CD4-positive, alpha-beta memory T cell (primary cell): ENCODE measurements at places on chromosomes 16 and 17. TPM values are rescaled to one million over a fixed set of nuclear protein-coding genes. Genes with fewer than 3 reads are reported as not detected.

GRCh38 chr17:3009411-3009920 lies 53.9 kb downstream of the OR1D5 start:
- no peak for DNase-seq

DNA sequence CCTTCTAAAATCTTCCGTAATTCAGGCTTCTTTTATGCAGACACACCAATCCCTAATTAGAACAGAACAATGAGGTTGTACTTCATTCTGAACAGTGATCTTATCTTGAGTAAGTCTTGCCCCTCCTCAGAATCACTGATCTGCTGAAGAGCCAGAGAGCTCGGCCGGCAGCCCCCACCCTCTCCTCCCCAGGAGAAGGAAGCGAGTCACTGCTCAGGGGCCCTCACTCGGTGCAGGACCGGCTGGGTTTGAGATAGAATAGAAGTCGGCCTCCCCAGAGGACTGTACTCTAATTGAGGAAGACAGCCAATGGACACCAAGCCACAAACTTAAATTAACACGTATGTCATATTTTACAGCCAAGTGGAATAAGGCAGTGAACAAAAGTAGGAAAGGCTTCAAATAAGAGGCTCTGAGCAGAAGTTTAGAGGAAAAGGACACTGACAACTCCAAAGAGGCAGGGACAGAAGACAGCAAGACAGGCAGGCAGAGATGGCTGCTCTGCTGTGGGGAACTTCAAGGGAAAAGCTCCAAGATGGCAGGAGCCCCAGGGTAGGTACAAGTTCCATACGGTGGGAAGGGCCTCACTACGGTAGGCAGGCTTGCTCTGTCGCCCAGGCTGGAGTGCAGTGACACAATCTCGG lies 18.6 kb downstream of the CREBBP start:
- no peak for DNase-seq

- DNase-seq = no peak
Observed at GRCh38 chr16:794853-795466, 5.6 kb downstream of the GNG13 start.

GRCh38 chr17:79832218-79833109 lies 6.8 kb downstream of the CBX4 start:
- no peak for DNase-seq

DNA sequence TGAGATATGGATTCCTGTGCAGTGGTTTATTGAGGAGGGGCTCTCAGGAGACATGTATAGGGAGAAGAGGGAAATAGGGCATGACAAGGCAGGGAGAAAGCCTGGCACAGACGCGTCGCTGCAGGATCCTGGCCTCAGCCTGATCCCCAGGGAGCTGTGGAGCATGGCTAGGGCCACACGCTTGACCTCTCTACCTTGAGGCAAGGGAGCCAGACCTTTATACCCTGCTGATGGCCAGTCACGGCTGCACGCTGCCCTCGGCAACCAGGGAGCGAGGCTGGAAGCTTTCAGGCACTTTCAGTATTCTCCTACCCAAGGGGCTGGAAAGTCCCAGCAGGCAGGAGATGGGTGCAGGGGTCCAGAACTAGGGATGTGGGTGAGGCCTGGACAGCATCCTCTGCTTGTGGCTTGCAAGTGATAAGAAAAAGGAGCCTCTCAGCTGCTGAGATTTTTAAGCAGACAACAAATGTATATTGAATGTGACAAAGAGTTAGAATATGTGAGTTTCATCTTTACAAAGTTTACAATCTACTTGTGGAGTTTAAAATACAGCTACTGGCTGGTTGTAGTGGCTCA lies 10.0 kb upstream of the KLHL36 start:
- no peak for DNase-seq

DNA sequence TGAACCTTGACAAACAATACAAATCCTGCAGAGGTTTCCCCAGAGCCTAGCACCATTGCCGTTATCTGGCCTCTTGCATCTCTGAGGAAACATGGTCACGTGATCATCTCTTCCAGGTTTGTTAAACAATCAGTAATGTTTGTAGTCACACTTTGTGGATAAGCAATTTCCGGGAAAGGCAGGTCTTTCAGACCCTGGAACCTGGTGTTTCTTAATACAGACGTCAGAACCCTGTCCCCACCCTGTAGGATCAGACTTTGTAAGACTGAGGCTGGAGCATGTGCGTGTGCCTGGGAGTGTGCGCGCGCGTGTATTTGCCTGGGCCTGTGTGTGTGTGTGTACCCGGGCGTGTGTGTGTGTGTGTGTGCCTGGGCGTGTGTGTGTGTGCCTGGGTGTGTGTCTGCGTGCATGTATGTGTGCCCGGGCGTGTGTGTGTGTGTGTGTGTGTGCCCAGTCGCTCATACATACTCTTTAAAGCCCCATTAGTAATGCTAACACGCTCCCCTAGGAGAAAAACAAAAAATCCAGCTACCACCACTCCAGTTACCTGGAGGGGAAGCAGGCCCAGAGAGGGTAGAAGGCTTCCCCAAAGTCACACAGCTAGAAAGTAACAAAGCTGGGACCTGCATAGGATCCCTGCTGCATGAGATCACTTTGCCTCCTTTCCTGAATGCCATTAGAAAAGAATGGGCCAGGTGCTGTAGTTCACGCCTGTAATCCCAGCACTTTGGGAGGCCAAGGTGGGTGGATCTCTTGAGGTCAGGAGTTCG lies 5.3 kb downstream of the CTNS start:
- DNase-seq = no peak

GRCh38 chr16:64397945-64398508 lies 723.8 kb downstream of the CDH11 start:
- no peak for DNase-seq

DNA sequence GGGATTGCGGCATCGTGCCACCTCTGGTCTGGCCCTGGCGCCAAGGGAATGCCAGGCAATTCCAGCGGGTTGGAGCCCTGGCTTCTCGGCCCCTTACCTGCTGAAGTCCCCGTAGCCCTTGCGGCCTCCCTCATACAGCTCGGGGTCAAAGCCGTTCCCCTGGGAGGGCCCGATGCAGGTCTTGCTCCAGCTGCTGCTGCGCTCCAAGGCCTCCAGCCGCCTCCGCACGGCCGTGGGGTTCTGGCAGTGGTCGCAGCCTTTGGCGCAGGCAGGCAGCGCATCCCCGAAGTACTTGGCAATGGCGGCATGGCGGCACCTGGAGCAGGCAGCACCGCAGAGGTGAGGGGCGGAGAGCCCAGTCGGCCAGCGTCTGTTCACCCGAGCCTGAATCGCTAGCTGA lies 1.9 kb upstream of the SMIM5 start:
- no peak for DNase-seq

GRCh38 chr16:88705801-88706228 lies 393 bp downstream of the RNF166 start:
- DNase-seq = peak; percentile 27

DNA sequence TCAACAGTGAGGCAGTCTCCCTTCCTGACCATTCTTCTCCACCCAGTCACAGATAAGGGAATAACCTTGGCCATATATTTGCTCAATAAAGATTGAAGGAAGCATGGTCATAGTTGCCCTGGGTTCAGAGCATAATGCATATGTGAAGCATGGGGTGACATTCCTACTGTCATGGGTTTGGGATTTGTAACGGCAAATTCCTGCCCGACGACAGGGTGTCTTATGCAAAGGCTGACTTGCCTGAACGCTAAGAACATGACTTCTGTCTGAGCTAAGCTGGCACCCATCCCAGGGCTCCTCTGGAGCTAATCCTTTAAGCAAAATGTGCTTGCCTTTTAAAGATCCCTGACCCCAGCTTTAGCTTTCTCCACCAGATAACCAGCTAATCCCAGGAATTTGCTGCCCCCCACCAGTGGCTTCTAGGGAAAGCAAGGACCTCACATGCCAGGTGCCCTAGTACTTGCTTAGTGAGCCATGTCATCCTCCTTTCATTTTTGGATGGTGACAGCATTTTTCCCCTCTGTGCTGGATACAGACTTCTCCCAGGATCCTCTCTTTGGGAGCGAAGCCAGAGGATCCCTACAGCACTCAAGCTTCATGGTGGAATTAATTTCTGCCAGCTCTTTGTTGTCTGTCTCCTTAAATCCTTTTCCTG lies 11.7 kb downstream of the SLC7A6OS start:
- DNase-seq = no peak

DNA sequence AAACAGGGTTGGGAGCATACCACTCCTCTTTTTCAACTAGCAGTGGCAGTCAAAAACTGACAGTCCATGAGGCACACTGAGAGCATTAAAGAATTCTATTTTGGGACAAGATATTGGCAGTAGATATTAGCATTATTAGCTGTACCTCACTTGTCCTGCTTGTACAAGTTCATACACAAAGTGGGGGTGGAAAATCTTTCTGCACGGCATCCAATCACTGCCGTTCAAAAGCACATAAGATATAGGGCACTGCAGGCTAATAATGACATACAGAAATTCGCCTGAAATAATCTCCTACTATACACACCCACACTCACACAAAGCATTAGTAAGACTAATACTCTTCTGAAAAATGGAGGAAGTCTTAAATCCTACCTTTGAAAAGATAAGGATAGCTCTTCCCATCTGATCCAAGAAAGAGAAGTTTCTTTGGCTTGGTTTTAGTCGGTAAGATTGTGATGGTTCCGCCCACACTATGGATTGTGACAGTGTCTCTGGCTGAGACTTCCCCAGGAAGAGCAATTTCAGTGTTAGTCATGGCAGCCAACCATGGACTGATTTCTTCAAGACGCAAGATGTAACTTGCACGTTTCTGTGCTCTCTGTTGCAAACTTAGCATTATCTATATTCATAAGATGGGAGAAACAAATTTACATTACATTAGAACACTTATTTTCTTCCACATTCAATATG lies 40.6 kb upstream of the ARL6IP1 start:
- DNase-seq = no peak

- DNase-seq = no peak
Observed at GRCh38 chr17:55238931-55239297, 25.8 kb upstream of the HLF start.

- DNase-seq = peak; percentile 72
Observed at GRCh38 chr17:35804658-35805192, 4.6 kb upstream of the TAF15 start.

DNA sequence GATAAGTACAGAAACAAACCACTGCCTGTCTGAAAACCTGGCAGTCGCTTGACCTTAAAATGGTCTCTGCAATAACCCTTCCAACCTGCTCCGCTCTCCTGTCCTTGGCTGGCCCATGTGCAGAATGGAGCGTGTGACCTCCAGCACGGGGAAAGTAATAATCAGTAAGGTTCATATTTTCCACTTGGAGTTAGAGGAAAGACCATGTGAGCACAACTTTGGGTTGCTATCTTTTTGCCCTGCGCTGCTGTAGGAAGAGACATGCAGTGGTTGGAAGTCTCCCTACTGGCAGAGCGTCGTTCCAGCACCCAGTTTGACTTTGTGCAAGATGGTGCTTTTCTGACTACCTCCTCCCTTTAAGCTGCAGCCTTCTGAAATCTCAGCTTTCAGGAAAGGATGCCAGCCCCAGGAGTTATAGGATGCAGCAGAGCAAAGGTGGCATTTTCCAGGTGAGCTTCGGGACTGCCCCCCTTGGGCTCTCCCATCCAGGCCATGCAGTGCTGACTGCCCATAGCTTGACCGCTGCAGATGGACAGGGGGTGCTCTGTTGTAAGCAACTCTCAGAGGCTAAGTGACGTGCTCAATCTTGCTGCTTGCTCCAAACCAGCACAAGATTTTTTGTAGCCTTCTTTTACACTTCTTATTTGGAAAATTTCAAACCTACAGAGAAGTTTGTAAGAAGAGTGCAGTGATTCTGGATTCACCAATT lies 110.7 kb upstream of the NOL11 start:
- DNase-seq = no peak

GRCh38 chr16:7534749-7535148 lies 202.1 kb downstream of the RBFOX1 start:
- DNase-seq = no peak

- no peak for DNase-seq
Observed at GRCh38 chr17:17822189-17822588, 14.6 kb downstream of the SREBF1 start.

DNA sequence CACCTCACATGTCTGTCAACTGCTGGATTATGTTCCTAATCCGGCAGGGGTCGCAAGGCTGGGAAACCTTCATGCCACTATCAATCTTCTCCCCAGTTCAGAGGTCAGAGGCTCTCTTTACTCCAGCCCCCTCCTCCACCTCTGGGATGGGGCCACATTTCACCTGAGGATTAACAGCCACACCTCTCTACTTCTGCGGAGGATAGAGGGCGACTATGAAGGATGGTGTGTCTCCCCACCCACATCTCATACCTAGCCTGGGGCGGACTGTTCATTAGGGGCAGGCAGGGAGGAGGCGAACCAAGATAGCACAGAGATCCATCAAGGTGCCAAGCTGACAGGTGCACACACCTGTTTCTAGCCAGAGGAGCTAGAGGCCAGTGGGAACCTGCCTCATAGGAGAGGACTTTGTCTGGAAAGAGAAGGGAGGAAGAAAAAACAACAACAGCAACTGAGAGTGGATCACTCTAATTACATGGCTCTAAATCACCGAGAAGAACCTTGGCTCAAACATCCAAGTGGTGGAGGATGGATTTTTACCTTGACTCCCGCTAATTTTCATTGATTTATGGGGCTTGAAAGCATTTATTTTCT lies 41.9 kb upstream of the SKAP1 start:
- DNase-seq = no peak

- DNase-seq = no peak
Observed at GRCh38 chr16:74503412-74503811, 82.1 kb upstream of the CLEC18B start.

DNA sequence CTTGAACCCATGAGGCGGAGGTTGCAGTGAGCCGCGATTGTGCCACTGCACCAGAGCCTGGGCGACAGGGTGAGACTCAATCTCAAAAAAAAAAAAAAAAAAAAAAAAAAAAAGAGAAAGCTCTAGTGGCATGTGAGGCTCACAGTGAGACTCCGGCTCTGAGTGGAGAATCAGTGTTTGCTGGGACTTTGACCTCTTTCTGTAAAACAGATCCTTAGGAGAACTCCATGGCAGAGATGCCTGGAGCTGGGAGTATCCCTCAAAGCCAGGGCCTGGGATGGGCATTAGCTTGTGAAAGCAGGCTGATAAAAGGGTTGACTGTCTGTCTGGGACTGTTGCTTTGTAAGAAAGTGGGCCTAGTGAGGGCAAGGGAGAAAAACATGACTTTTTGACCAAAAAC lies 46.4 kb downstream of the ZNF207 start:
- DNase-seq = no peak

- DNase-seq = no peak
Observed at GRCh38 chr17:56023851-56024250, 129.4 kb upstream of the ANKFN1 start.

- no peak for DNase-seq
Observed at GRCh38 chr16:58507195-58507962, 7.4 kb downstream of the NDRG4 start.

The IL4R gene
- 66.1 TPM for polyA plus RNA-seq

The PDE6G gene
- 0.83 TPM for polyA plus RNA-seq

The SLC13A5 gene
- not detected for polyA plus RNA-seq

The TBC1D28 gene
- polyA plus RNA-seq = not detected

The CCDC43 gene
- 14.0 TPM for polyA plus RNA-seq

The KRTAP9-8 gene
- not detected for polyA plus RNA-seq

The ADAP2 gene
- not detected for polyA plus RNA-seq

The CARD14 gene
- polyA plus RNA-seq = 0.07 TPM

The ESRP2 gene
- 0.64 TPM for polyA plus RNA-seq

The JPH3 gene
- polyA plus RNA-seq = not detected

The TUBB3 gene
- polyA plus RNA-seq = not detected

The ZNF778 gene
- 4.4 TPM for polyA plus RNA-seq

The CDH1 gene
- polyA plus RNA-seq = 0.17 TPM

The KRTAP1-5 gene
- not detected for polyA plus RNA-seq

The PYY gene
- polyA plus RNA-seq = not detected
